ENCODE measurements at places on chromosomes 11 and 22.

- DNase-seq = no peak
These were observed 21.3 kb downstream of the MORC2 start for GRCh38 chr22:30947173-30947815.

DNA sequence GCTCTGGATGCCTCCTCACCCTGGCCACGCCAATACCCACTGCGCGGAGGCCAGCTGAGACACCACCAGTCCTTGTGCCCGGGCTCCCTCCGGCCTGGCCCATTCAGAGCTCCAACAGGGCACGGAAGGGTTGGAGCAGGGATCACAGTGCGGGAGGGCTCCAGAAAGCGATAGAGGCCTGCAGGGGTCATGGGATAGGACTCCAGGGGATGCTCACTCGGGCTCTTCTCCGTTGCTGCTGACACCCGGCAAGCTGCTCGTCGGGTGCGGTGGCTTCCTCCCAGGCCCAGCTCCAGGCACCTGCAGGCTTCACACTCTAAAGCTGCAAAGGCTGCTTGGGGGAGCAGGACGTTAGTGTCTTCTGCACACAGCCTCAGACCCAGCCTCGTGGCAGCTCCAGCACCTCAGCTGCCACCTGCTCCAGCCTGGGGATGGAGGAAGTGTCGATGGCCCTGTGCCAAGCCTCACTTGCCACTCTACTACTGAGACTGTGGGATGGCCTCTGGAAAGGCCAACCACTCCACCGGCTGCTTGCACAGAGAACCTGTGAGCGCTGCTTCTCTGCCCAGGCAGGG lies 10.6 kb downstream of the WNT7B start:
- DNase-seq = no peak

GRCh38 chr11:95231881-95232605 lies 1.0 kb upstream of the SESN3 start:
- no peak for DNase-seq

DNA sequence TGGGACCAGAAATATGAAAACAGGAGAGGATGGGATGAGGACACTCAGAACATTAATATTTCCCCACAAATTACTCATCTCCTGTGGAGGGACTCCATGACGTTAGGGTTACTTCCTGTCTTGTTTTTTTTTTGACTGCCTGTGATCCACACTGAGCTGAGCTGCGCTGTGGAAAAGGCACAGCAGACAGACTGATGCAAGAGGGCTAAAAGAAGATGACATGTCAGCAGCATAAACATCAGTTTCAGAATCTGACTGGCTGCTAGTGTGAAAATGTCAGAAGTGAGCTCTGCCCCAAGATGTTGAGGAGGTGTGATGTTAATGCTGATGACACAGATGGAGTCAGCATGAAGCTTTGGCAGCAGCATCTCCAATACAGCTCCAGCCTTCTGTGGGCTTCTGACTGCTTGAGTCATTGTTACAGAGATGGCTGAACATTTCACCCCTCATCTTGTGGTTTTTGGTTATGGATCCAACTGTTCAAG lies 286.8 kb downstream of the BLID start:
- peak; percentile 100 for DNase-seq

DNA sequence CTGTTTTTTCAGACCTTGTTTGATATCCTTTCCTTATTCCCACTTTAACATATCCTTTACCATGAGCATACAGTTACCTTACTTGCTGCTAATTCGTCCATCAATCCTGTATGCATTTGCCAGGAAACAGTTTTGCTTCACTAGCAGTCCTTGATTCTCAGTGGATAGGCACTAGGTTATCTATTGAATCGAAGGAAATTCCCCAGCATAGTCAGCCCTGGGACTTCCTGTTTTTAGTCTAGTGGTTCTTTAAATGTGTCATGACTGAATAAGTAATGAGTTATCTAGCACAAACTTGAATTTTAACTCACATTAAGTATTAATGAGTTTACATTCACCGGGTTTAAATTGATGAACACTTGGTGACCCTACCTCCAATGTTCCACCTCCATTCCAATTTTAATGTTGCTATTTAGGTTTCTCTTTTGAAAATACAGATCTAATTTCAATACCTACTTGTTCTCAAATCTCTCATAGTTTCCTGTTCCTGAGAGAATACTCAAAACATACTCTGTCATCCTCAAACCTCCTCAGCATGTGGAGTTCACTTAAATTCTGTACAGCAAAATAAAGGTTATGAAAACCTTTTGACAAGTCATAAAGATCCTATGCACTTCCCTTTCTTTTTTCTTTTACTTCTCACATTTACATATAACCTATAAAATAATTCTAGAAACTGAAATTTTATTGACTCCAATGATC lies 1375.1 kb upstream of the TENM4 start:
- no peak for DNase-seq

GRCh38 chr11:130631119-130631518 lies 182.7 kb downstream of the ADAMTS15 start:
- DNase-seq = peak; percentile 79

DNA sequence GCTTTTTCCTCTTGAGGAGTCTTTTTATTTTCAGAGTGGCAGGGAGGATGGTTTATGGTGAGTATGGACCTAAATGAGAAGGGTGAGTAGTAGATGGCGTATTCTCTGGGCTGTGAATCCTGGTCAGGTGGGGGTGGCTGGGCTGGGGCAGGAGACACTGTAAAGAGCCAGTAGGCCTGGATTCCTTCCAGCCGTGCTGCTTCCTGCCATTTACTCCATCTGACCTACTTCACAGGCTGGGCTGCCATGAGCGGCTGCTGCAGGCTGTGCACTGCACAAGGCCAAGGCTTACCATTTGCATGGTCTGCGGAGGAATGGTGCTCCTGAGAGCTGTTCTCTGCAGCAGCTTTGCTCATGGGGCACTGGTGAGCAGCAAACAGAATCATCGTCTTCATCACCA lies 297.6 kb downstream of the KIRREL3 start:
- DNase-seq = no peak

DNA sequence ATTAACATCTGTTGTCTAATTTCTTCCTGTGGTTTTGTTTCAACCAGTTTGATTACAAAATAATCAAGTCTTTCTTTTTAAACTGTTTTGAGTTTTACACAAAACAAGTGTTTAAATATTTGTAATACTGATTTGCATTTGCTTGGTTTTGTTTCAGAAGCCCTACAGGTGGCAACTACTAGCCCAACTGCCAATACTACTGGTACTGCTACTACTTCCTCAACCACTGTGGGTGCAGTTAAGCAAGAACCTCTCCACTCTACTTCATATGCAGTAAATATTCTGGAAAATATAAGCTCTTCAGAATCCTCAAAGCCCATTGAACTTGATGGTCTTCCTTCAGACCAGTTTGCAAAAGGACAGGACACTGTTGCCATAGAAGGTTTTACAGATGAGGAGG lies 61.1 kb downstream of the QSER1 start:
- no peak for DNase-seq

GRCh38 chr11:1358286-1358685 lies 31.4 kb upstream of the BRSK2 start:
- no peak for DNase-seq

GRCh38 chr11:43738600-43739409 lies 58.3 kb downstream of the HSD17B12 start:
- DNase-seq = peak; percentile 62

GRCh38 chr11:12440565-12440964 lies 63.2 kb downstream of the PARVA start:
- no peak for DNase-seq

GRCh38 chr11:9506489-9507276 lies 45.9 kb downstream of the ZNF143 start:
- DNase-seq = no peak

GRCh38 chr11:78770931-78771330 lies 196.3 kb upstream of the NARS2 start:
- DNase-seq = no peak

GRCh38 chr11:116219171-116219635 lies 553.6 kb downstream of the BUD13 start:
- DNase-seq = no peak

- no peak for DNase-seq
These were observed 27.2 kb downstream of the TBX1 start for GRCh38 chr22:19787849-19788141.

GRCh38 chr11:92222701-92223100 lies 1.9 kb upstream of the FAT3 start:
- DNase-seq = no peak

- no peak for DNase-seq
These were observed 2191.2 kb downstream of the LRRC4C start for GRCh38 chr11:39268176-39268690.

- DNase-seq = peak; percentile 93
These were observed at the start of gene KAT5 for GRCh38 chr11:65711785-65712632. Gene KAT5 (plus strand): TSS chr11:65712252. CDS start chr11:65712268, 16 bp downstream.

GRCh38 chr11:122089111-122089510 lies 26.9 kb downstream of the BLID start:
- DNase-seq = no peak

DNA sequence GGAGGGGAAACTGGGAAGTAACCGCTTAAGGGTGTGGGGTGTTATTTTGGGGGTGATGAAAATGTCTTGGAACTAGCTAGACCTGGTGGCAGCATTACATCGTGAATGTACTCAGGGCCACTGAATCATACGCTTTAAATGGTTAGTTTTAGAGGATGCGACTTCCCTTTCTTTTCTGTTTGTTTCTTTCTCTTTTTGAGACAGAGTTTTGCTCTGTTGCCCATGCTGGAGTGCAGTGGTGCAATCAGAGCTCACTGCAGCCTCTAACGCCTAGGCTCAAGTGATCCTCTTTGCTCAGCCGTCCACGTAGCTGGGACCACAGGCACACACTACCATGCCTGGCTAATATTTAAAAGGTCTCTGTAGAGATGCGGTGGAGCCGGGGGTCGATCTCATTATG lies 5.6 kb upstream of the MIAT start:
- no peak for DNase-seq

DNA sequence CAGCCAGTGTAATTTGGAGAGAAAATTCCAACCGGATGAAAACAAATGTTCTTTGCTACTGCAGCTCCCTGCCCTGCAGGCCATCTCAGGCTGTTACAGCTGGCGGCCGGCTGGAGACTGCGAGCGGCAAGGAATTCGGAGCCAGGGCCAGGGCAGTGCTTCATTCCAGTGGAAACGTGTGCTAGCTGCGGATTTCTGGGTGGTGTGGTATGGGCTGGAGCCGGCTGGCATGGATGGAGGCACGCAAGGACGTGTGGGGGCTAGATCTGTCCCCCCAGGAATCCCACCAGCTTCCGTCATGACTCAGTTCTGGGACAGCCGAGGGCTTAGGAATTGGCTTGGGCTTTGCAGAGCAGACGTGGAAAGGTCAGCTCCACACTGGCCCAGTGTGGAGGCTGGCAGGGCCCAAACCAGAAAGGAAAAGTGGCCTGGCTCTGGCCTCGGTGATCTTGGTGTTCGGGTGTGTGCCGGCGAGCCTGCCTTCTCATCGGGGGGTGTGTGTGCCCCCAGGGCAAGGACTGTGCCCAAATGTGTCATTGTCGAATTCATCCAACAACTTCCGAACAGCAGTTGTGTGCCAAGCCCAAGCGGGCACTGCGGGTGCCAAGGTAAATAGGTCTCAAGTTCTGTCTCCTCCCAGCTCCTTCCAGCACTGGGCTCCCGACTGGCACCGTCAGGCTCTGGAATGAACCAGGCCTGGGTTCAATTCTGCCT lies 48.1 kb upstream of the SHISAL1 start:
- DNase-seq = peak; percentile 16

All from skeletal muscle cell (primary cell).